HL-60 (cell line): ENCODE measurements at places on chromosomes 7 and 10.

- DNase-seq, result no peak
These were observed 17.8 kb upstream of the SLC16A12 start for GRCh38 chr10:89553064-89553734.

GRCh38 chr10:104574838-104575237, 66.3 kb upstream of the SORCS3 start:
- DNase-seq, result no peak

DNA sequence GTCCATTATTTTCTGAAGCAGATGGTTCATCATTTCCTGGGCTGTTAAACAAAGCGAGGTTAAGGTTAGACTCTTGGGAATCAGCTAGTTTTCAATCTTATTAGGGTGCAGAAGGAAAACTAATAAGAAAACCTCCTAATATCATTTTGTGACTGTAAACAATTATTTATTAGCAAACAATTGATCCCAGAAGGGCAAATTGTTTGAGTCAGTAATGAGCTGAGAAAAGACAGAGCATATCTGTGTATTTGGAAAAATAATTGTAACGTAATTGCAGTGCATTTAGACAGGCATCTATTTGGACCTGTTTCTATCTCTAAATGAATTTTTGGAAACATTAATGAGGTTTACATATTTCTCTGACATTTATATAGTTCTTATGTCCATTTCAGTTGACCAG, 10.1 kb downstream of the BUB3 start:
- no peak for DNase-seq

- no peak for DNase-seq
These were observed 61.4 kb downstream of the PLXDC2 start for GRCh38 chr10:19877466-19878255.

DNA sequence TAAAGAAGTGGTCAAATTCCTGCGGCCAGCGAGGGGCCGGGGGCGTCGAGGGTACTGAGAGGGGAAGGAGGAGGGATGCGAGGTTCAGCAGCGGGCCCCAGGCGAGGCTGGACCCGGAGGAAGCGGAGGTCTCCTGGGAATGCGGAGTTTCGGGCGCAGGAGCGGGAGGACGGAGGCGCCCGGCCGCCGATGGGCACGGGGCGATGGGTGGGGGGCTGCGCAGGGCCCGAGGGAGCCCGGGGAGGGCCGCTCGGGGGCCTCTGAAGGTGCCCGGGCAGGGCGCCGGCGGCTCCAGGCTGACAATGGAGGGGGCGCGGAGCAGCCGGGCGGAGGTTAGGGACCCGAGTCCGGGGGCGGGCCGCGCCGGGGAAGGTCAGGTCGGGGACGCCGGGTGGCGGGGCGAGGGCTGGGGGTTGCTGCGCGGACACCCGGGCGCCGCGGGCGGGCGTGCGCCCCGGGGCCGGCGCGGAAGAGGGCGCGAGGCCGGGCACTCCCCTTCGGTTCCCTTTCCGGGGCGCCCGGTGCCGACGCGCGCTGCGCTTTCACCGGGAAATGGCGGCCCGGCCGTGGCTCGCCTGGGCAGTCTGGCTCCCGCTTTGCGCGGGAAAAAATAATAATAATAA, 683 bp downstream of the MACROH2A2 start:
- DNase-seq, result no peak

DNA sequence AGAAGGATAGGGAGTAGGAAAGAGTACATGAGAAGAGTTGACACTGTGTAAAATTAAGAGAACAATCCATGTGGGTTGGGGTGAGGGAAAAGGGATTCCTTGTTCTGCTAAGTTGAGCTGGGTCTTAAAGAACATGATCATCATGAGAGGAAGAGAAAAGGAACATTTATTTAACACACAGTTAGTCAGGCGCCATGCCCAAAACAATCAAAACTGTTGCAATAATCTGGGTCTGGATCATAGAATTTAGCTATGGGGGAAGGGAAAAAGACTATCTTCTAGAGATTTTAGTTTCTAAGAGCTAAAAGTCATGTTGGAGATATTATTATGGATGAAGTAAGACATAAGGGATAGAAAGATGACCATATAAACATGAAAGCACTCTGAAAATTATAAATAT, 178.9 kb downstream of the SEM1 start:
- no peak for DNase-seq

DNA sequence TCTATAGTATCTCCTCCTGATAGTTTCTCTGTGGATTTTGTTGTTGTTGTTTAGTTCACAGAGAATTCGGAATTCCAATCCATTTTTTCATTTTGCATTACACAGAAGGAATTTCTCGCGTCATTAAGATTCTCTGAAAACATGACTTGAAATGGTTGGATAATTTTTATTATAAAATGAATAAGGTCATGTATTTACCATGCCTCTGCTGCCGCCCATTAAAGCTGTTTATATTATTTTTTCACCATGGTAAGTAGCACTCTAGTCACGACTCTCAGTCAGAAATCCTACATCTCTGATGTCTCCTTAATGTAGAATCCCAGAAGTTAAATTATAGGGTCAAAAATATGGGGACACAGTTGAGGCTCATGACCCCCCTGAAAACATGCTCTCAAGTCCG, 19.1 kb downstream of the SFMBT2 start:
- DNase-seq, result no peak

DNA sequence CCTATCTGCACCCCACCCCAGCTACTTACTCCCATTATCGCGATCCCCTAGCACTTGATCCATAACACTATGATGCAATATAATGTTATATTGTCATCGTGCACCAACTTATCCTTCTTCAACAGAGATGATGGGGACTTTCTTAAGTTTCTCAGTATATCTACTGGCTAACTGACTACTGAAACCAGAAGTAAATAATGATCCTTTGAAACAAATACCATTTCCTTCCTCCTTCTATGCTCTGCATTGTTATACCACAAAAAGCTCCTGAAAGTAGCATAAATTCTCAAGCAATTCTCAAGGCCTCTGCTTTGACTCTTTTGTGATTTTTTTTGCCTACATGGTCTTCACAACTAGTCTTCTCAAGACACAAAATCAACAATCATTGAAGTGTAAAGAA, 68.9 kb downstream of the HTR7 start:
- no peak for DNase-seq

DNA sequence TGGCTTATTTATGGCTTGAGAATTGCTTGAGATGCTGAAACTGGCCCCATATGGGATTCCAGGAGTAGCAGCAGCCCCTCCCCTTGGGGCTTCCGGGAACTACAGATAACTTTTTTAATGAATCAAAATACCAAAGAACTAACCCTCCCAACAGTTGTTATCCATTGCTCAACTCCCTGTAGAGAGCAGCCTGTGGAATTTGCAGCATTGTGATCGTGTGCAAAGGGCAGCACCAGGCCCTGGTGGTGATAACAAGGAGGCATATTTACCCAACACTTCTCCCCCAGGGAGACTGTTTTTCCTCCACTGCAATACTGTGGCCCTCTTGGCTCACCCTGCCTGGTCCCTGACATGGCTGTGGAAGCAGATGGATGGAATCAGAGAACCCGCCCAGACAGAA, 196.2 kb downstream of the PLXNA4 start:
- no peak for DNase-seq

DNA sequence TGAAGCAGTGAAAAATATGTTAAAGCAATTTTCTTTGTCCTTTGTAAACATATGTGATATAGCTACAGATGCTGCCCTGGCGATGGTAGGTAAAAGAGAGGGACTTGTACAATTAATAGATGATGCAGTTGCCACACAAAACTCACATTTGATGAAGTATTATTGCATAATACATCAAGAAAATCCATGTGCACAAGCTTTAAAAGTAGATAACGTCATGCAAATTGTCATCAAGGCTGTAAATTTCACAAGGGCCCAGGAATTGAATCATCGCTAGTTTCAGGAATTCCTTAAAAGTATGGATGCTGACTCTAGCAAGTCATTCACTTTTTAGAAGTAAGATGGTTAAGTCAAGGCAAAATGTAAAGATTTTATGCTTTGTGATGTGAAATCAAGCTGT, 10.0 kb downstream of the CYP3A5 start:
- DNase-seq, result no peak

- DNase-seq, result no peak
These were observed 39.5 kb downstream of the TSPAN14 start for GRCh38 chr10:80493522-80494051.

- DNase-seq, result no peak
These were observed 38.8 kb downstream of the DLG5 start for GRCh38 chr10:77887631-77888355.

GRCh38 chr10:85544956-85545355, 821.6 kb downstream of the GRID1 start:
- DNase-seq, result no peak

GRCh38 chr10:31586723-31587638, 268.0 kb downstream of the ZEB1 start:
- DNase-seq, result peak; percentile 28

DNA sequence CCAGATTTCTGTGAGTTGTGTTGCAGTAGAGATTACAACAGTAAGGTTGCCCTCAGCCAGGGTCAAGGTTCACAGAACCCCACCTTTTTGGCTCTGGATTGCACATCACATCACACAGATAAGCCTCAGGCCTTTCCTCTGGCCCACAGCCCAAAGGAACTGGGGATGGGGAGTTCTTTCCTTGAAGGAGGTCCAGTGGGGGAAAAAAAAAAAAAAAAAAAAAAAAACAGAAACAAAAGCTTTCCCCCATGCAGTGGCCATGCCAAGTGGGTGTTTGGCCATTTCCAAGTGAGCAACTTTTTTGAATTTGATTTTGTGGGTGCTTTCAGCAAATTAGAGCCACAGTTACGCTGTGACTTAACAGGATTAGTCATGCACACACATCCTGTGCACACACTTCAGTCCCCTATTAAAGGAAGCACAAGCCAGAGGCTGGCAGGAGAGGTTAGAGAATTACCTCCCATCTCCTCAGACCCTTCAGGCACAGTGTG, 79.3 kb upstream of the NANOS1 start:
- DNase-seq, result no peak

GRCh38 chr10:34764472-34764946, 50.6 kb downstream of the PARD3 start:
- DNase-seq, result no peak

GRCh38 chr10:56360583-56360966, 484 bp downstream of the ZWINT start:
- no peak for DNase-seq

DNA sequence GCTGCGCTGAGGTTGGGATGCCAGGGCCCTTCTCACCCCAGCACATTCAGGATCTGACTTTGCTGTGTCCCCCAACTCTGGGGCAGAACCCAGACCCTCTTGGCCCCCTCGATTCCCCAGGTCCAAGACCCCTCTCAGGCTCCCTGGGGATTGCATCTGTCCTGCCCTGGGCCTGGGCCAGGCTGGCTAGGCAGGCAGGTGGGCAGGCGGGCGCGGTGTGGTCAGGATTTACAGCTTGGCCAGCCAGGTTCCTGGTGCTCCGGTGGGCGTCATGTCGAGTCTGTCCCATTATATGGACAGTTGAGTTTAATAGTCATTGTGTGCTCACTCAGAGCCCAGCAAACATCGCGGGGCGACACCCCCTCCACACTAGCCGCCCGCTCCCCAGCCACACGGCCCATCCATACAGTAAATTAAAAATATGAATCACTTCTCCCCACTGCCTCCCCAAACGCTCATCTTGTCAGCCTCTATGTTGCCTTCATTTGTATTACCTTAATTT, 23.5 kb downstream of the POLL start:
- no peak for DNase-seq

DNA sequence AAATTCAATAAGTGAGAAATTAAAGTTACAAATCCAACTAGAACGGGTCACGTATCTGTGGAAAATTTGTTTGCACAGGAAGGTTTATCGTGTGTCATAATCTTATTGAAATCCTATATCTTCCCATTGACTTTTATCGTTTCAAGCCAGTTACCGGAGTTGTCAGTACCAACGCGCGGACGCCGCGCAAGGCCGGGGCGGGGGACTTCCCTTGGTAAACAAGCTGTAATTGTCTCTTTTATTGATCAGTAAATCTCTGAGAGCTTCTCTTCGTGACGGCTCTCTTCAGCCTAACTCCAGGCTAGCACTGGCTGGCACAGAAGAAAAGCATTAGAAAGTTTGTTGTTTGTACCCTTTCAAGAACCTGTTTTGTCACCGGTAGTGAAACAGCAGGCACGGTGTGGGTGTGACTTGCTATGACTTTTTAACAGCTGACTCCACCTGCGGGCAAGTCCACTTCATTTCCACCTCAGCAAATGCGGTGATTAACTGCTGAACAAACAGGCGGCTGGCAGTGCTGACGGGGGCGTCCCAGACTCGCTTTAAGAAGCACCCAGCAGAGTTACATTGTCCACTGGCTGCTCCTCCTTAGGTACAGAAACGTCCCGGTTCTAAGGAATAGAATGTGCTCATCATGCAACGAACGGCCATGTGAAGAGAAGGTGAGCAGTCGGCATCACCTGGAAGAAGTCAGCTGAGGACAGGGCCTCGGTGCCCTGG, 215.8 kb downstream of the MAD1L1 start:
- DNase-seq, result no peak

GRCh38 chr10:80589726-80590373, 52.1 kb downstream of the SH2D4B start:
- DNase-seq, result no peak

GRCh38 chr10:71772832-71773220, 494 bp downstream of the VSIR start:
- no peak for DNase-seq

DNA sequence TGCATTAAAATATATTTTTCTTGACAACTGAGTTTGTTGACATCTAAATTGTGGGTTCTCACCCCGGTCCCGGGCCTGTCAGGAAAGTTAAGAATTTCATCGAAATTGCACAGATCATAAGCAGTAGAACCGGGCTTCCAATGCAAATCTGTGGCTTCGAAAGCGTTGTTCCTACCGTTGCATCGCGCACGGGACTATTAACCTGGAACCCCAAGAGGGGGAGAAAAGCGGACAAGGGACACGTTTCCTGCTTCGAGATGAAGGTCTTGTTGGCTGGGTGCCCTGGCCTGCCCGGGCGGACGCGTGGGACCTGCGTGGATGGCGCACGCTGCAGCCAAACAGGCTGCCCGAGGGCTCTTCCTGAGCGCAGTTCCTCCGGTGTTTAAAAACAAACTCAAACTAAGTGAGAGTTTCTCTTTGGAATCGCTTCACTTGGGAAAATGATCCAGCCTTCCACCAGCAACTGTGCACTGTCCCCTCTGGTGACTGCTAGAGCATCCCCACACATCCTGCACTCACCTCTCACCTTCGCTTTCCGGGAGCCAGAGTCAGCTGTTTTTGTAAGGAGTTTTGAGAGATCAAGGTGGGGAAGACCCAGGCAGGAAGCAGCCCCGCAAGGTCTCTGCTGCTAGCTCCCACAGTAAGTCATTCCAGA, 5.1 kb upstream of the TBX20 start:
- no peak for DNase-seq

GRCh38 chr7:88040694-88041093, 106.6 kb downstream of the ADAM22 start:
- no peak for DNase-seq

DNA sequence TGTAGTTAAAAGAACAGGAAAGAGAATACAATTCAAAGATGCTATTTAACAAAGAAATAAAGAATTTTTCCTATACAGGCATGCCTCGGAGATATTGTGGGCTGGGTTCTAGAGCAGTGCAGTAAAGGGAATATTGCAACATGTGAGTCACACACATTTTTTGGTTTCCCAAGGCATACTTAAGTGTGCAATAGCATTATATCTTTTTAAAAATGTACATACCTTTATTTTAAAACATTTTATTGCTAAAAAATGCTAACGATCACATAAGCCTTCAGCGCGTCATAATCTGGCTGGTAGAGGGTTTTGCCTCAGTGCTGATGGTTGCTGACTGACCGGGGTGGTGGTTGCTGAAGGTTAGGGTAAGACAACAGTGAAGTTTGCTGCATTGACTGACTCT, 54.4 kb downstream of the ESYT2 start:
- no peak for DNase-seq

- DNase-seq, result no peak
These were observed 228.4 kb upstream of the DGKB start for GRCh38 chr7:15130666-15131541.

- DNase-seq, result no peak
These were observed 417.5 kb upstream of the MGMT start for GRCh38 chr10:129049501-129049900.
